ENCODE measurements at places on chromosomes 16 and 17.

- DNase-seq, result no peak
These were observed 1180.6 kb upstream of the CDH8 start for GRCh38 chr16:63216696-63217423.

DNA sequence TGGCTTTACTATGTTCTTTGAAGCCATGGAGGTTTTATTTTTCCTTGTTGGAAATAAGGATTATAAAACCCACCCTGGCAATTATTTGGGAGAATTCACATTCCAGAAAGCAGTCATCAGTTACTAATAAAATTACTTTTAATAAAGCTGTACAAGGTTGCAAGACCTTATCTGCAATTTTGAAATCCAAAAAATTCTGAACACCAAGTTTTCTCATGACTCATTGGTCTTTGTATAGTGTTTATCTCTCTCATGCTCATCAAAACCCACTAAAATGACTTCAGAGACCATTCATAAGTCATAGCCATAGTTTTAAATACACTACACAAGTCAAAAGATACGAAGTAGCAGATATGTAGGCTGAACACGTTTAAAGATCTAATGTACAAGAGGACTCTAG is 6.0 kb upstream of the KRT38 start:
- DNase-seq, result no peak

- DNase-seq, result no peak
These were observed 3.2 kb downstream of the MED31 start for GRCh38 chr17:6648181-6648580.

GRCh38 chr16:14088155-14088753 is 17.1 kb downstream of the MRTFB start:
- DNase-seq, result no peak

- no peak for DNase-seq
These were observed 26.0 kb upstream of the B4GALNT2 start for GRCh38 chr17:49106321-49107210.

GRCh38 chr17:57338257-57338914 is 82.1 kb downstream of the MSI2 start:
- no peak for DNase-seq

DNA sequence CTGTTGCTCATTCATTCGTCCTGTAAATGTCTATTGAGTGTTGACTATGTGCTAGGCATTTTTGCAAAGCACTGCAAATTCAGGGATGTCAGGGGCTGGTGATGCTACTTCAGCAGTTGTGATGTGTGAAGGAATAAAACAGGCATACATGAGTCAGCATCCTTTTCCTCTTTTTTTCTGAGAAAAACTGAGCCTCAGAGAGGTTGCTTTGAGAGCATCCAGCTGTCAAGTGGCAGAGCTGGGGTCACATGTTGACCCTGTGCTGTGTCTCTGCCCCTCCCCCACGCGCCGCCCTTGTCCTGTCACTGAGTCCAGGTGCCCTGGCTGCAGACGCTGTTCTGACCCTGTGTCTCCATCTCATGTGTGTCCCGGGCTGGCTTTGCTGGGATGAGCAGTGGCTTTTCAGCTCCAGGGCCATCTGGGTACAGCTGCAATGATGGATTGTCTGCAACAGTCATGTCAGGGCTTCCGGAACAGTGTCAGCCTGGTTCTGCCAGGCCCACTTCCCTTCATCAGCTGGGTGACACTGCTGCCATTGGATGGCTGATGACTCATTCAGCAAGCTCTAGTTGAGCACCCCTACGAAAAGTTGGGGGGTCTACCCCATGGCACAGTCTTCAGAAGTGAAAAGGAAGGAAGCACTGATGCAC is 14.9 kb downstream of the SEC14L5 start:
- DNase-seq, result no peak

GRCh38 chr16:53882310-53882709 is 178.4 kb downstream of the FTO start:
- no peak for DNase-seq

DNA sequence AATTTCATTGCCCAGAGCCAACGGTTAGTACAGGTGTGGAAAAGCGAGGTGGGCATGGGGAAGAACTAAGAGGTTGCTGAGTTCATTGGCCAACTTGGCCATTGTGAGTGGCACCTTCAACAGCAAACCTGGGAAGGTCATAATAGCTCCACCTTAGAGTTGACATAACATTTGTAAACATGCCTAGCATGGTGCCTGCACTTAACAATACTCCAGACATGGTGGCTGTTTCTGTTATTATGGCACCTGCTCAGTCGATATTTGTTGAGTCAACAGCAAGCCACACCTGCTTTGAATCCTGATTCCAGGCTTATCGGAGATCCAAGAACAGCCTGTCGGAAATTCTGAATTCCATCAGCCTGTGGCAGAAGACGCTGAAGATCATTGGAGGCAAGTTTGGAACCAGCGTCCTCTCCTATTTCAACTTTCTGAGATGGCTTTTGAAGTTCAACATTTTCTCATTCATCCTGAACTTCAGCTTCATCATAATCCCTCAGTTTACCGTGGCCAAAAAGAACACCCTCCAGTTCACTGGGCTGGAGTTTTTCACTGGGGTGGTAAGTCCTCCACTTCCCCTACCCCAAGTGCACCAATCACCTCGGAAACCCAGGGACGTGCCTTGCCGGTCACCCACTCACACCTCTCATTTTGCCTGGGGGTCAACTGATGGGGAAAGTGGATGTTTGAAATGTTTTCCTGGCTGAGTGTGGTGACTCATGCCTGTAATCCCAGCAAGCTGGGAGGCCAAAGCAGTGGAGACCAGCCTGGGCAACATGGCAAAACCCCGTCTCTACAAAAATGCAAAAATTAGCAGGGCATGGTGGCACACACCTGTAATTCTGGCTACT is 46.0 kb downstream of the TMC5 start:
- no peak for DNase-seq

GRCh38 chr16:82695806-82696205 is 69.0 kb downstream of the CDH13 start:
- DNase-seq, result no peak

GRCh38 chr17:75983501-75984181 is 4.6 kb downstream of the TEN1 start:
- DNase-seq, result no peak

GRCh38 chr16:58506241-58507194 is 6.6 kb downstream of the NDRG4 start:
- no peak for DNase-seq

- no peak for DNase-seq
These were observed 18.3 kb upstream of the GNA13 start for GRCh38 chr17:65074778-65075250.

GRCh38 chr16:1289477-1289866 is 20.0 kb upstream of the UBE2I start:
- no peak for DNase-seq

DNA sequence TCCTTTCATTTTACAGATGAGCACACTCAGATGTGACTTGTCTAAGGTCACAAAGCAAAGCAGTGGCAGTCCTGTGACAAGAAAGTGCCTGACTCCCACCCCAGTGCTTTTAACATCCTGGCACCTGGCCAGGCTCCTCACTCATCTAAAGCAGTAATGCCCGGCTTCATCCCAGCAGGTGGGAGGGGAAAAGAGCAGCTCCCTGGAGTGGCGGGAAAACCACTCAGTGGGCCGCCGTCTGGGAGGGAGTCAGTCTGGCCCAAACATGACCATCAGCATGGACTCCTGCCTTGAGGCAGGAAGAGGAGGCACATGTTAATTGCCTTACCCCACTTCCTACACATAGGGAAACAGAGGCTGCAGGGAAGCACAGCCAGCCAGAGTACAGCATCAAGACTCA is 2.6 kb downstream of the PCGF2 start:
- no peak for DNase-seq

- DNase-seq, result no peak
These were observed 545.3 kb downstream of the XYLT1 start for GRCh38 chr16:16925432-16925831.

DNA sequence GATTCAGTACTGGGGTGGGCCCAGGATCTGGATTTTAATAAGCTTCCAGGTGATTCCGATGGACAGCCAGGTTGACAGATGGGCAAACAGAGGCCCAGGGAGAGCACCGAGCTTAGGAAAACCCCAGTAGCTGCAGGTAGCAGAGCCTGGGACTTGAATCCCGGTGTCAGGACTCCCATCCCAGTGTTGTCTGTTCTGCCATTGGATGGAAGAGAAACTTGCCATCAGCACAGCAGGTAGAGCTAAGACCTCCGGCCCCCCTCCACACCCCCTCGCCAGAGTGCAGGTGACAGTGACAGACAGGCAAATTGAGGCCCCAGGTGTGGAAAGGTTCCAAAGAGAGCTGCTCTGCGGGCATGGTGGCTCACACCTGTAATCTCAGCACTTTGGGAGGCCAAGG is 12.4 kb downstream of the KATNB1 start:
- no peak for DNase-seq

DNA sequence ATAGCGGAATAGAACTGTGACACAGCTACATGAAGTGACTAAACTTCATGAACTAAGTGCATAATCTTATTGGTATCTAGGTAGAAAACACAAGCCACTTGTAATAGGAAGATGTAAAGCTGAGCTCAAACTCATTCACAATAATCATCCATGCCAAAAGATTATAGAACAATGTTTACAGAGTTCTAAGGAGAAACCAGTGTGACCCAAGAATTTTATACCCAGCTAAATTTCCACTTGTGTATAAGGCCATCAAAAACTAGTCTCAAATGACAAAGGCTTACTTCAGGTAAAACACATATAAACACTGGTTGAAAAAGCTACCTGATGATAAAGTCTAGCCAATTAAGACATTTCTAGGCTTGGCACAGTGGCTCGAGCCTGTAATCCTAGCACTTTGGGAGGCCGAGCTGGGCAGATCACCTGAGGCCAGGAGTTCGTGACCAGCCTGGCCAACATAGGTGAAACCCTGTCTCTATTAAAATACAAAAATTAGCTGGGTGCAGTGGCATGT is 16.9 kb upstream of the CPD start:
- no peak for DNase-seq

DNA sequence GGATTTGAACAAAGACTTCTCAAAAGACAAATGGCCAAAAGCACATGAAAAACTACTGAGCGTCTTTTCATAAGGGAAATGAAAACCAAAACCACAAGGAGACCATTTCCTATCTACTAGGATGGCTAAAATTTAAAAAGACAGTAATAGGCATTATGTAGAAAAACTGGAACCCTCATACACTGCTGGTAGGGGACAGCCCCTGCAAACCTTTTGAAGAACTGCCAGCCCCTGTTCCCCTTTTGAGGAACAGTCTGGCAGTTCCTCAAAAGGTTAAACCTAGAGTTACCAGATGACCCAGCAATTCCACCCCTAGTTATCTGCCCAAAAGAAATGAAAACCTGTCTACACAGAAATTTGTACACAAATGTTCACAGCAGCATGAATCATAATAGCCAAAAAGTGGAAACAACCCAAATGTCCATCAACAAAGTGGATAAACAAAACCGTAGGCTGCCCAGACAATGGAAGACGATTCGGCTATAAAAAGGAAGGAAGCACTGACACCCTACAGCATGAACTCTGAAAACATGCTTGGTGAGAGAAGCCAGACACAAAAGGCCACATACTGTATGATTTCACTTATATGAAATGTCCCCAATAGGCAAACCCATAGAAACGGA is 22.9 kb downstream of the CDIP1 start:
- no peak for DNase-seq

- no peak for DNase-seq
These were observed 17.1 kb downstream of the C16orf82 start for GRCh38 chr16:27083861-27084261.

DNA sequence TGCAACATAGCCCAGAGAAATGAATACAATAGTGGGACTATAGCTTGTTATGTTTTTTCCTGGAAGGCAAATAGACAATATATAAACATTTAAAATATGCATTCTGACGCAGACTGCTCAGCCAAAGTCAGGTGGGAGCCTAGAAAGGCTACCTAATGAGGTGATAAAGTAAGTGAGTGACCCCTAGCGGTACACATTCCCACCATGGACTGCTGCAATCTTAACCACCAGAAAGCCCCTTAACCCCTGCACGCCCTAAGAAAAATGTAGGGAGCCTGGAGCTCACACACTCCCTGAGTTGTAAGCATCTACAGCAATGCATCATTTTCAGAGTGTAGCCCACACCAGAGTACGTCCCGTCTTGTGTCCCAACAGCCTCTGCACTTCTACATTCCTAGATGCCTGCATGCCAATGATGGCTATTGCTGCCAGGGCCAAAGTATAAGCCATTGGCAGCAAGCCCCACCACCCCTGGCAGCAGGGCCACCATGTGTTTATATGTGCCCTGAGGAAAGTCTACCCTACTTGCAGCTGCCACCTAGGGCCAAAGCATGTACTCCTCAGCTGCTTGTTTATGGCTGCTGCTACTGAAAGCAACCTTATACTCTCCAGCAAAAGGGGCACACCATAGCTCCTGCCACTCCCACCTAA is 127.6 kb downstream of the KIF2B start:
- no peak for DNase-seq

- no peak for DNase-seq
These were observed 3.4 kb upstream of the BPTF start for GRCh38 chr17:67821871-67822367.

DNA sequence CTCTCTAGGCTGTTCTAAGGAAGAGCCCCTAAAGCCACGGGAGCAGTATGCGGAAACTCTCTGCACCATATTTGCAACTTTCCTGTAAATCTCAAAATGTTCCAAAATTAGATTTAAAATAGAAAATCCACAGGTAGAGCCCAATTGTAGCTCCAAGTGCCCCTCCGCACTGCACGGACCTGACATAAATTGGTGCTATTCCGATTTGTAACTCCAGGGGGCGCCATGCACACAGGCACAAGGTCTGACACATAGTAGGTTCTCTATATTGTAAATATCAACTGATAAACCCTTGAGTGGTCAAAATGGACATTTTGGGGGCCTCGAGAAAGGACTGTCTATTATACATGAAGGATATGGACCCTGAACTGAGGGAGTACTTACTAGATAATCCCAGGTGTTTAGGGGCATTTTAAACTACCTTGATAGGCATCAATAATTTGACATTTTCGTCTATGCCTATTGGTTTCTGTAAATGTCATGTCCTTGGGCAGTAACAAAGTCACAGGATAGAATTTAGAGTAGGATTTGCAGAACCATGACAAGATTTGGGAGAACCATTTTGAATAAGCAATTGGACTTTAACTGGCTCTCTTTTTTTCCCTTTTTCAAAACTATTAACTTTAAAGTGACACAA is 36.6 kb upstream of the TMEM132E start:
- DNase-seq, result peak; percentile 36

DNA sequence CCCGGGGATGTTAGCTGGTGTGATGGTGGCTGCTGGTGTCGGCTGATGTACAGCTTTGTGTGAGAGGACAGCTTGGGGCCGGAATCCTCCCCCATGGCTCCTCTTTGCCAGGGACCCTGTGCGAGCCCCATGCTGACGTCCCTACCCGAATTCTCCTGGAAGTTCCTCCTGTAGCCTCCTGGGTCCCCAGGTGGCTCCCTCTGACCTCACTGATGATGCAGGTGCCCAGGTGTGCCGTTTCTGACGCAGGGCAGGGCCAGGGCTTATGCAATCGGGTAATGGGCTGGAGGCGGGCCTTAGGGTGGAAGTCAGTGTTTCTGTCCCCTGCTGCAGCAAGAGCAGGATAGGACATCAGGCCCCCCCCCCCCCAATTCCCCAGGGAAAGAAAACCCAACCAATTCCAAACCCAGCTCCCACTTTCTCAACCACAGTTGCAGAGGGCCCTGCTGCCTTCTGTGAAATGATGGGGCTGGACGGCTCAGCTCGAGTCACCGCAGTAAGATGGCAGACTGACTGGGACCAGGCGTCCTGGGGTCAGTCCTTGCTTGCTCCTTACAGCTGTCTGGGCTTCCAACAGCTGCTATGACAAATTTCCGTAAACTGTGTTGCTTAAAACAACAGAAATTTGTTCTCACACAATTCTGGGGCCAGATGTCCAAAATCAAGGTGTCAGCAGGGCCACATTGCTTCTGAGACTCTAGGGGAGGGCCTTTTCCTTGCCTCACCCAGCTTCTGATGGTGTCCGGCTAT is 139.0 kb upstream of the PLCG2 start:
- DNase-seq, result no peak

All from activated CD4-positive, alpha-beta T cell treated with anti-CD3 and anti-CD28 coated beads for 24 hours (primary cell).